ENCODE measurements at places on chromosomes 12 and 14.

DNA sequence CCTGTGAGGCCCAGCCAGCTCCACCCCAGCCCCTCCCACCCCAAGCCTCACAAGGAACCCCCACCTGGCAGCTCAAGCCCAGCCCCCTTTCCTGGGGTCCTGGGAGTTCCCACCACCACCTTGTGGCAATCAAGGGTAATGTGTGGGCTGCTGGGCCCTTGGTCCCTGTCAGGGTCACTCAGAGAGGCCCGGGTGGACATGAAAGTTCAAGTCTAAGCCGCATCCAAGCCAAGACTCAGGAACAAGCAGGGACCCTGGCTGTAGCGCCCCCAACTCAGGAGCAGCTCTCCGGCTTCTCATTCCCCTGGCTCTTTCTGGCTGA, 106.4 kb upstream of the C14orf180 start:
- no peak for DNase-seq

- DNase-seq, result no peak
These were observed 127.6 kb downstream of the FSCB start for GRCh38 chr14:44379292-44379977.

DNA sequence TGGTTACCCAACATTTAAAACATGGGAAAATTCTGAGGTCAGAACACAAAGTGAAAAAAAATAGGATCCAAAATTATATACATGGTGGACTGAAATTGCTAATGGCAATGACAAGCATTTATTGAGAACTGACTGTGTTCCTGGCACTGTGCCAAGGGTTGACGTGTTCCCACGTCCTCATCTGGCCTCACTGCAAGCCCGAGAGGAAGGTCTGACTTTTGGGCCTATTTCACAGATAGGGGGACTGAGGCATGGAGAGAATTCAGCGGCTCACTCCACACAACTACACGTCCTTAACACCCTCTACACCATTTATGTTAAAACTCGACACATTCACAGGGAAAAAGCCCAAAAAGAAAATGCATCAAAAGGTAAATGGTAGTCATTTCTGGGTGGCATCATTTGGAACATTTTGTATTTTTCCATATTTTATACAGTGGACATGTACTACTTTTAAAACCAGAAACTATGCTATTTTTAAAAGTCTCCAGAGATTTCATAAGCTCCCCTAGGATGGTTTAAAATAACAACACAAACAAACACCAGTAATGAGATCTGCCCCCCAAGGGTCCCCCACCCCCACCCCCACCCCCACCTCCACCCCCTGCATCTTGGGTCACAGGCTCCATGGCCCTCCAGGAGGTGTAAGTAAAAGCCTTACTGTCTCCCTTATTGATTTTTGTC, 27.7 kb downstream of the CLMN start:
- DNase-seq, result no peak

DNA sequence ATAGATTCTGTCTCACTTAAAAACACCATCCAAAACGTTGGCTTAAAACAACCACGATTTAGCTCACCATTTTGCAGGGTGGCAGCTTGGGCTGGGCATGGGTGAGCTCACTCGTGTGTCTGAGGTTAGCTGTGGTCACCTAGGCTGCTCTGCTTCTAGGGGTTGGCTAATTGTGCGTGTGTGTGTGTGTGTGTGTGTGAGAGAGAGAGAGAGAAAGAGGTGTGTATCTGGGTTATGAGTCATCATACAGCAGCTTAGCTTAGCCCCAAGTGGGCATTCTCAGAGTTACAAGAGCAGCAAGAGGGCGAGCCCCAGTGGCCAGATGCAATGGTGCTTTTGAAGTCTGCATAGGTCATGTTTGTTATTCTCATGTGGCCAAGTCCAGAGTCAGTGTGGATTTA, 6.0 kb downstream of the FBXW8 start:
- DNase-seq, result no peak

- no peak for DNase-seq
These were observed 1.5 kb upstream of the GPR65 start for GRCh38 chr14:88003425-88003824.

- DNase-seq, result no peak
These were observed 16.0 kb downstream of the LRRK2 start for GRCh38 chr12:40240779-40241178.

GRCh38 chr14:99231850-99232713, 39.9 kb downstream of the BCL11B start:
- DNase-seq, result no peak
